ENCODE measurements at places on chromosomes 7 and 10.

- no peak for DNase-seq
Observed at GRCh38 chr7:159038066-159038465, 106.6 kb downstream of the VIPR2 start.

DNA sequence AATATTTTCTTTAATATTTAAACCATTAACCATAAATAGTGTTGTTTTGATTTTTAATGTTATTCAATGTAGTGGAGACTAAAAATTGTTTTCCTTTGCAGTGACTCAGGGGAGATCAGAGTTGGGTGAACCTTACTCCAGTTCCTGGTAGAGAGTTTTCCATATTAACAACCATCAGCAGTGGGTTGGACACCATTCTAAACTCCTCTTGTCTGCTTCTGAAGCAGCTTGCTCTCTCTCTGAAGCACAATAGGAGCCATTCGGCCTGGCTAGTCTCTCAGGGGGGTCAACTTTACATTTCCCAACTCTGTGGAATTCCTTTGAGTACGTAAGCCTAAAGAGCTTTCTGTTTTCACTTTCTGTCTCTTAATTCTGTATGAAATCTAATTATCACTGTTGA is 9.4 kb upstream of the NRG3 start:
- DNase-seq = no peak

DNA sequence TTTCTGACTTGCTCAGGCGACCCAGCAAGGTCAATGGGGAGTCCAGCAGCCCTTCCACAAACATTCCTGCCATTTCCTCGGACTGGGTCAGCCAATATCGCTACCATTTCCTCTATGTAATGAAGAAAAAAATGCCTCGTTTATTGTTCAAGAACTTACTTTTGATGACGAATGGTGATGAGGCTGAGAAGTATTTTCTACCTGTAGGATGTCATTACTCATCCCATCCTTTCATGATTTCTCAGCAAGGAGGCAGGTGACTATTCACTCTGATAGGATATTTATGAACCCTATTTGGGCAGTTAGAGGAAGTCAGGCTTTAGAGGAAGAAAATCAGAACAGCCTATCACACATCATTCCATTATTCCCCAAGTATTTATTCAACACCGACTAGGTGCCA is 178.6 kb downstream of the FANK1 start:
- no peak for DNase-seq

- DNase-seq = no peak
Observed at GRCh38 chr10:43226851-43227845, 39.7 kb downstream of the RASGEF1A start.

DNA sequence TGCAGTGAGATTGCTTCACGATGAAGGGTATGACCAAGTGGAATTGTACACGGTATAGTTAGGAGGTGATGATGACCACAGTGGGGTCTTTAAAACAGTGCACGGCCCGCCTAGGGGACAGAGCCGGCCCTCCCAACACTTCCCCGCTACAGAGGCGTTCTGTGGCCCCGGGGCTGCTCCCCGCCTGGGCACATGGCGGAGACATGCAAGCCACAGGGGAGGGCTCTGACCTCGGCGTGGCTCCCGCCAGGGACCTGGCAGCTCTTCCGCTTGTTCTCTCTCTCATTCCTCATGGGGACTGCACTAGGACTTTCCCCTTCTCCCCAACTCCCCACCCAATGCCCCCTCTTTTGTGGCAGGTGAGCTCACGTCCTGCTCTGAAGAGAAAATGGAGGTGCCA is 393.8 kb downstream of the DNAJB6 start:
- DNase-seq = no peak
